ENCODE measurements at places on chromosomes 7 and 10.

DNA sequence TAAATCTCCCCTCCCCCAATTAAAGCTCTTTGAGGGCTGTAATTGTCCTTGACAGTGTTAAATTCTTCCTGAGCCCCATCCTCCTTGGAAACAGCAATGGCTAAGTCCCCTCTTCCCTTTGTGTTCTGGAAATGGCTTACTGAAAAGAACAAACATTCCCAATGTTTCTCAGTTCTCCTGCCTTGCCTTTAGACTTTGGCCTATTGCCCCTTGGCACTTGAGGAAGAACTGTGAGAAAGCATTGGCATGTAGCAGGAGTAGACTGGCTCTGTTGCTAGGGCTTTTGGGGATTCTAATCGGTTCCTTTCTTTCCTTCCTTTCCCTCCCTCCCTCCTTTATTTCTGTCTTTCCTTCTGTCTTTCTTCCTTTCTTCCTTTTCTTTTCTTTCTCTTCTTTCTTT is 463.3 kb upstream of the PODXL start:
- no peak overlapping the region for H3K27ac ChIP-seq
- DNase-seq = no peak
- H3K4me1 ChIP-seq = no peaks in the 10 kb centered on the region

GRCh38 chr10:24096281-24096680 is 112.7 kb upstream of the KIAA1217 start:
- no peak for DNase-seq
- no peak overlapping the region for H3K27ac ChIP-seq
- peaks cover 40% of the 10 kb centered on the region for H3K4me1 ChIP-seq
- no peak overlapping the region for H3K4me3 ChIP-seq

DNA sequence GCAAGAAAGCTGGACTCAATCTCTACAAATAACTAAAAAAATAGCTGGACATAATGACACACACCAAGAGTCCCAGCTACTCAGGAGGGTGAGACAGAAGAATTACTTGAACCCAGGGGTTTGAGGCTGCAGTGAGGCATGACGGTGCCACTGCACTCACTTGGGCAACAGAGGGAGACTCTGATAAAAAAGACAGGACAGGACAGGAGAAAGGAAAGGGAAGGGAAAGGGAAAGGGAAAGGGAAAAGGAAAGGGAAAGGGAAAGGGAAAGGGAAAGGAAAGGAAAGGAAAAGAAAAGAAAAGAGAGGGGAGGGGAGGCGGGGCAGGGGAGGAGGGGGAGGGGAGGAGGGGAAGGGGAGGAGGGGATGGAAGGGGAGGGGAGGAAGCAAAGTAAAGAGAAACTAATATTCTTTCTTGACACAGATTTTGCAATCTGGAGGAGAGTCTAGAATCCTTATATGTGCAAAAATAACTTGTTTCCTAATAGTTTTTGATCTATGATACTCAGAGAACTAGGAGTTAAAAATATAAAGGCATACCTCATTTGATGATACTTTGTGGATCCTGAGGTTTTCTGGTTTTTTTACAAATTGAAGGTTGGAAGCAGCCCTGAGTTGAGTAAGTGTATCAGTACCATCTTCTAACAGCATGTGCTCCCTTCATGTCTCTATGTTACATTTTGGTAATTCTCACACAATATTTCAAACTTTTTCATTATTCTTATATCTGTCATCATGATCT is 8.0 kb downstream of the SAR1A start:
- H3K27me3 ChIP-seq = no peaks in the 10 kb centered on the region
- no peak for DNase-seq
- no peak overlapping the region for H3K27ac ChIP-seq
- peaks cover 21% of the 10 kb centered on the region for H3K36me3 ChIP-seq

GRCh38 chr7:95472581-95473161 is 13.1 kb upstream of the ASB4 start:
- H3K27ac ChIP-seq = no peak overlapping the region
- no peaks in the 10 kb centered on the region for H3K36me3 ChIP-seq
- DNase-seq = no peak
- H3K4me3 ChIP-seq = peak overlapping the region; percentile 23

DNA sequence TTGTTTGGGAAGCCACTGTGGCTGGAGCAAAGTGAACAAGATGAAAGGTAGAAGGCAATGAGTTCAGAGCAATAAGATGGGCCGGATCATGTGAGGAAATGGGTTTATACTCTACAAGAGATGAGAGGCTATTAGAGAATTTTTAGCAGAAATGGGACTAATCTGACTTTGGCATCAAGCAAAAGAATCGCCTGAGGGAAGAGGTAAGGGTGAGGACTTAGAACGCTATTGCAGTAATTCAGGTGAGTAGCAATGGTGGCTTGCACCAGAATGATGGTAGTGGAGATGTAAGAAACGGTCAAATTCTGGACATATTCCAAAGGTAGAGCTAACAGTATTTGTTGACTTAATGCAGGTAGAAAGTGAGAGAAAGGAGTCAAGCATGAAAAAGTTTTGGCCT is 29.5 kb upstream of the AKAP9 start:
- H3K36me3 ChIP-seq = no peaks in the 10 kb centered on the region
- no peak overlapping the region for H3K27ac ChIP-seq
- H3K4me3 ChIP-seq = no peak overlapping the region
- no peak for DNase-seq

DNA sequence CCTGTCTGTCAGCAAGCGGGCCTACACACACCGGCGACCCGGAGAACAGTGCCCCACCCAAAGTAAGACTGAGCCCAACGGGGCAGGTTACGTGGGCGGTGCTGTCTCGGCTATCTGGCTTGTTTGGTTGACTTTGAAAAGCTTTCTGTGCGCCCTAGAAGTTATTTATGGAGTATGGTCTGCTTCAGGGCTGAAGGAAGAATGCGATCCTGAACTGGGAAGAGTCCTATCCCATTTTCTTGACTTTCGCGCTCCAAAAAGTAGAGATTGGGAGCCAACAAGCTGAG is 1.5 kb downstream of the INA start:
- peaks cover 11% of the 10 kb centered on the region for H3K4me1 ChIP-seq
- H3K27ac ChIP-seq = peak overlapping the region; percentile 70
- no peak for DNase-seq

- no peaks in the 10 kb centered on the region for H3K4me1 ChIP-seq
- no peak overlapping the region for H3K4me3 ChIP-seq
- H3K36me3 ChIP-seq = no peaks in the 10 kb centered on the region
- DNase-seq = no peak
Measured at GRCh38 chr7:31767686-31768358, 80.8 kb downstream of the PPP1R17 start.

DNA sequence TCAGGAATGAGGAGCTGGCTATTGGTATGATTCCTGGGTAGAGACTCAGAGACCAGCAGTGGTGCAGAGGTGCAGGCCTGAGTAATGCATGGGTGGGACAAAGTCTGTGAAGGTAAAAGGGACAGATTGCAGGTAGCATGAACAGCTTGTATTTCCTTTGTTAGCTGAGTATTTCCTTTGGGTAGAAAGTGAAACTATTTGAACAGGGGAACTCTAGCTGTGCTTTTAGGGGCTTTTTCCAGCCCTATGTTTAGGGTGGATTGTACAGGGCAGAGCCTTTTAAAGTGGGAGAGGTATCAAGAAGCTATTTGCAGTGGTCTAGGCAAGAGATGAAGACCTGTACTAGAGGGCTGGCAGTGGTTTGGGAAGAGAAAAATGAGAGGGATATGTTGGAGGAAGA is 739.9 kb downstream of the REEP3 start:
- no peak overlapping the region for H3K27ac ChIP-seq
- DNase-seq = no peak
- no peak overlapping the region for H3K4me3 ChIP-seq
- peaks cover 4% of the 10 kb centered on the region for H3K27me3 ChIP-seq

- H3K4me1 ChIP-seq = peaks cover 17% of the 10 kb centered on the region
- no peak for DNase-seq
- H3K36me3 ChIP-seq = no peaks in the 10 kb centered on the region
Measured at GRCh38 chr7:152577339-152577738, 98.6 kb downstream of the XRCC2 start.

DNA sequence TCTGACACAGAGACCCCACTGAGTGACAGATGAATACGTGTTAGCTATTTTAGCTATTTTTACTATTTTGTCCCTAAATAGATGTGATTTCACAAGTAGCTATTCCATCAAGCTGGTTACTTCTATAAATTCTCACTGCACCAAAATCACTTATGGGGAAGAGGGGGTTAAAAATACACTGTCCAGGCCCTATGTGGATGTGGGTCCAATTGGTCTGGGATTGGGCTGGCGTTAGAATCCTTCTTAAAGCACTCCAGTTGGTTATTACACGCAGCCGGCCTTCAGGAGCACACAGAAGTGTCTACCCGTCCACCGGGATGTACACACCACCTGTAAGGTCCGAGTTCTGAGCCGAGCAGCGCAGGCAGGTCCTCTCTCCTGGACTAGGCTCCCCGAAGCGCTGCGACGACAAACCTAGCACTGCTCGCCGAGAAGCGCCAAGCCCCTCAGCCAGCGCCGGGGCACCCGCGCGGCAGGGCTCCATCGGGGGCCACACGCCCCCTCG is 222.3 kb upstream of the MKLN1 start:
- no peak for DNase-seq
- peak overlapping the region; percentile 88 for H3K4me3 ChIP-seq
- no peaks in the 10 kb centered on the region for H3K36me3 ChIP-seq
- H3K4me1 ChIP-seq = peaks cover 12% of the 10 kb centered on the region
- H3K27ac ChIP-seq = peak overlapping the region; percentile 65
- peaks cover 67% of the 10 kb centered on the region for H3K27me3 ChIP-seq
